ENCODE measurements at places on chromosomes 12 and 14.

DNA sequence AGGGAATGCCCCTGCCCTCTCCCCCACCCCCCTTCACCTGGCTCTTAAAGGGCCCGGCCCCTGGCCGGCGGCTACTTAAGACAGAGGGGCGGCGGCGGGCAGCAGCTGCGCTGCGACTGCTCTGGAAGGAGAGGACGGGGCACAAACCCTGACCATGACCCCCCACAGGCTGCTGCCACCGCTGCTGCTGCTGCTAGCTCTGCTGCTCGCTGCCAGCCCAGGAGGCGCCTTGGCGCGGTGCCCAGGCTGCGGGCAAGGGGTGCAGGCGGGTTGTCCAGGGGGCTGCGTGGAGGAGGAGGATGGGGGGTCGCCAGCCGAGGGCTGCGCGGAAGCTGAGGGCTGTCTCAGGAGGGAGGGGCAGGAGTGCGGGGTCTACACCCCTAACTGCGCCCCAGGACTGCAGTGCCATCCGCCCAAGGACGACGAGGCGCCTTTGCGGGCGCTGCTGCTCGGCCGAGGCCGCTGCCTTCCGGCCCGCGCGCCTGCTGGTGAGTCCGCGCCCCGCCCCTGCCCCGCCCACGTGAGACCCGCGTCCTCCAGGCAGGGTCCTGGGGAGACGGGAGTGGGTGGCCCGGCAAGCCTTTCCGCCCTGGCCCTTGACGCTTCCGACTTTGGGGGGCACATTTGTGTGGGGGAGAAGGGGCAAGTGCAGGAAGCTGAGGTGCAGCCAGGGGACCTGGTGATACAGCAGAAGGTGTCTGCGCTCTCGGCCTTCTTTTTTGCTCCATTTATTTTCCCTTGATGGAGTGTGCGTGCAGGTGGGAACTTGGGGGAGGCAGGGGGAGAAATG, at the start of gene IGFBP6:
TSS of gene IGFBP6 (plus strand) at position 104 of the 790 bp plus-strand sequence. CDS start at position 155, 51 bp downstream.
- DNase-seq: no peak

DNA sequence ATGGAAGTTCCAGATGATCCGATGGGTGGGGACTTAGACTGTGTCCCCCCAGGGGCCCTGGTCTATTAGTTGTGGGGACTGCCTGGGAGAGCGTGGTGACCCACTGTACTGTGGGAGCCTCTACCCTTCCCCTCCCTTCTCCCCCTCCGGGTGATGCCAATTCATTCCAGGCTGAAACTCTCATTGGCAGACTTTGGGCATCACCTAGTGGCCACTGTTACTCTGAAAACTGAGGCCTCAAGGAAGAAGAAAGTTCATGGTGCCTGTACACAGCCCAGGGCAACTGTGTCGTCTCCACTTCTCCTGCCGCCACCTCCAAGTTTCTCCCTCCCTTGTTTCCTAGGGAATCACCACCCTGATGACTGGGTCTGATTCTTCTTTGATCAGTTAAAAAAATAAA, 173.6 kb upstream of the ALG10B start:
- no peak for DNase-seq

- DNase-seq: no peak
These were observed 53.4 kb downstream of the PLCZ1 start for GRCh38 chr12:18684430-18684829.

DNA sequence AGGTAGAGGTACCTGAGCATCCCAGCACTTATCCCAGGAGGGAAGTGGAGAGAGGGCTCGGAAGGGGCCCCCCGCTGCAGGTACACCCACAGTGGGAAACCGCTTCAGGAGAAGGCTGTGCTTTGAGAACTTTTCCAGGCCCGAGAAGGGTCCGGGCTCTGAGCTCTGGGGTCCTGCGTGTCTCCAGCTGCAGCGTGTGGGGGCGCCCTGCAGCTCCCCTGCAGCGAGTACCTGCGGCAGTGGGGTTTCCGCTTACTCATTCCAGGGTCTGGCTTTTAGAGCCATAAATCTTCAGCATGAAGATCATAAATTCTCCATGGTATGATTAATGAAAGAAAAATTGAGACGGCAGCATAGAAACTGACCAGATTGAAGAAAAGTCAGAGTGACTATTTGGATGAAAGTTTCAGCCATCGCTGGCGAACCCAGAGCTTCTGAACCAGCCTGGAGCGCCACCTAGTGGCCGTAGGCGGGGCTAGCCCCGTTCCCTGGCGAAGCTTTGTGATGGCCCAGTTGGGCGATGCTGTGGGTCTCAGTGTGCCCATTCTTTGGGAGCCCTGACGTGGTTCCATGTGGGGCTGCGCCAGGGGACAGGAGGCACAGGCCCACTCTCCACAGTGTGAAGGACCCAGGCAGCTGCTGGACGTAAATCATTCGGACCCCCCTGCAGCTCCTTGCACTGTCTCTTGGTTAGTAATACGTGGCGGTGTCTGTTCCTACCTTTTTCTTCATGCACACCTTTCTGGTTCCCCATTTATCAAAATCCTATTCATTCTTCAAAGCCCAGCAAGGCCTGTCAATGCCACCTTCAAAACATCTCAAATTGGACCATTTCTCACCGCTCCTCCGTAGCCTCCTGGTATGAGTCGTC, 198.2 kb downstream of the TSPAN9 start:
- peak; percentile 12 for DNase-seq

DNA sequence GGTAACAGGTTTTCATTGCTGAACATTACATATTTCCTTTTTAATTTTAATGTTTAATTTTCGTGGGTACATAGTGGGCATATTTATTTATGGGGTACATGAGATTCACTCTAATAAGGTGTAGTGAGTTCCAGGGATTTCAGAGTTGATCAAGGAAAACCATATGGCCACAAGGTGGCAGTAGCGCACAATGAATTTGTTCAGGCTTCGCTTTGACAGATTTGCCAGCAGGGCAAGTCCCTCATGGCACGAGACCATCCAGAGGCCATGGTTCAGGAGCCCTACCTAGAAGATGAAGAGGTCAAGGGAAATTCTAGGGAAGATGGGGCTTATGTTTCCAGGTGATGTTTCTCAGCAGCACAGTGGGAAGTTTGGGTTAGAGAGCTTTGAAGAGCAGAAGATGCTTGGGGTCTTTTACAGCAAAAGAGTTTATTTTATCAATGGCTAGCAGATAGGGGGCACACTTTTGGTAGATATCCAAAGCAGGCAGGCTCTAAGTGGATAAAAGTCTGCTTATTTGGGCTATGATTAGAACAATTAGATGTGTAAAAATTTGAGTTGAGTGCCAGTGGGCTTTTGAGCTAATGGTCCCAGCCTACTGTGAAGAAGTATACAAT, 1004.4 kb downstream of the AACS start:
- DNase-seq: no peak

DNA sequence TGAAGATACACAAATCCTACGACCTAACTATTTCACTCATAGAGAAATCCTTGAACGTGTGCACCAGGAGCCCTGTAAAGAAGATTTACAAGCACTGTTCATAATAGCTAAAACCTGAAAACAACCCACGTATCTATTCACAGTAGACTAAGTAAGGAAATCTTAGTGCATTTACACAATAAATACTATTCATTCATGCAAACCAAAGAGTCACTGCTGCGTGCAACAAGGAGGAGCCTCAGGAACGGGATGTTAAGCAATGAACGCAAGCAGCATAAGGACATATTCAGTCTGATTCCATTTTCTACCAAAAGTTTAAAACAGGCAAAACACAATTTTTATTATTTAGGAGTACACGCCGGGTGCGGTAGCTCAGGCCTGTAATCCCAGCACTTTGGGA, 176.6 kb downstream of the TTC7B start:
- DNase-seq: no peak

DNA sequence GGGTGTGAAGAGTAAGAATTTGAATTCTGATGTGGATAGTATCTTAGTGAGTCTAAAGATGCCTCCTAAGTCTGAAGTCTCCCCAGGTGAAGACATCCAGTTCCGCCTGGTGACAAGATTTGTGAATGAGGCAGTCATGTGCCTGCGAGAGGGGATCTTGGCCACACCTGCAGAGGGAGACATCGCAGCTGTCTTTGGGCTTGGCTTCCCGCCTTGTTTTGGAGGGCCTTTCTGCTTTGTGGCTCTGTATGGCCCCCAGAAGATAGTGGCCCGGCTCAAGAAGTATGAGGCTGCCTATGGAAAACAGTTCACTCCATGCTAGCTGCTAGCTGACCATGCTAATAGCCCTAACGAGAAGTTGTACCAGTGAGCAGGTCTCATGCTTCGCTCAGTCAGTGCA, 24.6 kb upstream of the AICDA start:
- DNase-seq: no peak

DNA sequence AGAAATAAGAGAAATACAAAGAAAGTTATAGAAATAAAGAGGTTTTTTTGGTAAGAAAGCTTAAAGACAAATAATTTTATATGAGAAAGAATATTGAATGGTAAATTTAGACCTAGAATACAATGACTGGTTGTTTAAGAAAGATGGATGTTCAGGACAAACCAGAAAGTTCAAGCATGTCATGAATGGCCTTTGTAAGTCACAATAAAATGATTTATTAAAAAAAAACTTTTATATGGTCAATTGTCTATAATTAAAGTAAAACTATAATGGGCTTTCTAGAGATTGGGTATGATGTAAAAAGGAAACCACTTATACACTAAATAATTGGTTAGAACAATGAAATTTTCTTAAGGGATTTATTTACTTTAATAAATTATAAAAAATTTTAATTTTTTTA, 19.8 kb upstream of the CAPRIN2 start:
- no peak for DNase-seq

DNA sequence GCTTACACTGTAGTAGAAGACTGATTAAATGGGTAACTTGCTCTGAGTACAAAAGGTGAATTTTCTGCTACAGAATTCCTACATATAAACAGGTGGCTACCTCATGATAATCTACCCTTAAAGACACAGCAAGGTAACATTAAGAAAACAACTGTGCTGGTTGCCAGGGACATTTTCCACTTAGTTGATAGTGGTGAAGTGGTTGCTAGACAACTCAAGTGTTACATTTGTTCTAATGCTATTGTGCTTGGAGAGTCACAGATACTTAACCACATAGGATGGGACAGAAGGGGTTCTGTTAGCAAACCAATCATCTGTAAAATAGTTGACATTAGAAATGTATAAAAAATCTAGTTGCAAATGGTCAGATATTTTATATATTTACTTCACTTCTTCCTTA, 870.3 kb upstream of the SEL1L start:
- DNase-seq: no peak

DNA sequence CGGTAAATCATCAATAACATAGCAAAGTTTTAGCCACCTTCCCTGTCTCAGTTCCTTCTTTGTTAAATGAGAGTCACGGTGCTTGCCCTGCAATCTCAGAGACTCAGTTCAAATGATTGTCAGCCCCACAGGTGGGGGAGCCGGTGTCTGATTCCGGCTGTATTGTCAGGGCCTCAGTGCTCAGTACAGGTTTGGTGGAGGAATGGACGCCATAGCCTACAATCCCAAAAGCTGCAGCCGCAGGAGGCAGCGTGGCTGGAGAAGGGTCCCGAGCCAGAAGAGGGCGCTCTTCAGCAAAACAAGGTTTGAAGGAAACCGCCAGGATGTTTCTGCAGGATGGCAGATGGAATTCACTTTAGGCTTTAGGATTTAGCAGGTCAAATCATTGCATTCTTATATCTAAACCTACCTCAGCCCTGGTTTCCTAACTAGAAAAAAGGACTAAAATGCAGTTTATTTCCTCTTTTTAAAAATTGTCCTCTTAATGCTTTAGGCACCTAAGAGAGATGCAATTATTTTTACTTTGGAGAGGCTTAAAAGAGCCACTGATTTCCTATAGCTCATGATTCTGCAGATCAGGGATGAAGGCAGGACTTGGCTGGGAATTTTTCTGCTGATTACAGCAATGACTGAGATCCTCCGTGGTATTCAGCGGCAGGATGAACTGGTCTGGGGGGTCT, 29.2 kb downstream of the FOS start:
- DNase-seq: peak; percentile 48

DNA sequence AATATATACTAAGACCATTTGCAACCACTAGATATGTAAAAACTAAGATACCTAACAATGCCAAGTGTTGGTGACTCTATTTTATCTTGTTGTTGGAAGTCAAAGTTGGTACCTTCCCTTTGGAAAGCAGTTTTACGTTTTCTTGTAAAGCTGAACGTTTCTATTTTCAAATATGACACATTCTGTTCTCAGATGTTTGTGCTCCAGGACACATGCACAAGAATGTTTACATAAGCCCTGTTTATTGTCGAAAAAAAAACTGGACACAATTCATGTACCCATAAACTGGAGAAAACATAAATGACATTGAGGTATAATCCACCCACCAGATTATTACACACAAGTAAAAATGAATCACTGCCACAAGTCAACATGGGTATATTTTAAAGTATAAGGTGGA, 967.4 kb downstream of the BCL11B start:
- no peak for DNase-seq

DNA sequence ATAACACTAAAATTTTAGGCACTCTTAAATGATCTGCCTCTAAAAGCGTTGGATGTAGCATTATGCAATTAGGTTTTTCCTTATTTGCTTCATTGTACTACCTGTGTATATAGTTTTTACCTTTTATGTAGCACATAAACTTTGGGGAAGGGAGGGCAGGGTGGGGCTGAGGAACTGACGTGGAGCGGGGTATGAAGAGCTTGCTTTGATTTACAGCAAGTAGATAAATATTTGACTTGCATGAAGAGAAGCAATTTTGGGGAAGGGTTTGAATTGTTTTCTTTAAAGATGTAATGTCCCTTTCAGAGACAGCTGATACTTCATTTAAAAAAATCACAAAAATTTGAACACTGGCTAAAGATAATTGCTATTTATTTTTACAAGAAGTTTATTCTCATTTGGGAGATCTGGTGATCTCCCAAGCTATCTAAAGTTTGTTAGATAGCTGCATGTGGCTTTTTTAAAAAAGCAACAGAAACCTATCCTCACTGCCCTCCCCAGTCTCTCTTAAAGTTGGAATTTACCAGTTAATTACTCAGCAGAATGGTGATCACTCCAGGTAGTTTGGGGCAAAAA, 4.1 kb downstream of the CDKN1B start:
- DNase-seq: no peak

DNA sequence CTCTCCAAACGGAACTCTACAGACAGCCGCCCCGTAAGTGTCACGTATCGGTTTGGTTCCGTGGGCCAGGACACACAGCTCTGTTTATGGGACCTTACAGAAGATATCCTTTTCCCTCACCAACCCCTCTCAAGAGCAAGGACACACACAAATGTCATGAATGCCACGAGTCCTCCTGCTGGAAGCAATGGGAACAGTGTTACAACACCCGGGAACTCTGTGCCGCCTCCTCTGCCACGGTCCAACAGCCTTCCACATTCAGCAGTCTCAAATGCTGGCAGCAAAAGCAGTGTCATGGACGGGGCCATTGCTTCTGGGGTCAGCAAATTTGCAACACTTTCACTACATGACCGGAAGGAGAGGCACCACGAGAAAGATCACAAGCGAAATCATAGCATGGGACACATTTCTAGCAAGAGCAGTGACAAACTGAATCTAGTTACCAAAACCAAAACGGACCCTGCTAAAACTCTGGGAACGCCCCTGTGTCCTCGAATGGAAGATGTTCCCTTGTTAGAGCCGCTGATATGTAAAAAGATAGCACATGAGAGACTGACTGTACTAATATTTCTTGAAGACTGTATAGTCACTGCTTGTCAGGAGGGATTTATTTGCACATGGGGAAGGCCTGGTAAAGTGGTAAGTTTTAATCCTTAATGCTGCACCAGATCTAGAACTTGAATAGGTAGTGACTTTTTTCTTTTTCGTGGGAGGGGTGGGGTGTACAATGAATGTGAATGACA, 69.7 kb downstream of the WDR20 start:
- DNase-seq: no peak

Data from amygdala (tissue), 56 donors.